ENCODE measurements at places on chromosomes 2 and 18.
A peak's percentile ranks its signal among the peaks of the same experiment; 100 is the strongest.

DNA sequence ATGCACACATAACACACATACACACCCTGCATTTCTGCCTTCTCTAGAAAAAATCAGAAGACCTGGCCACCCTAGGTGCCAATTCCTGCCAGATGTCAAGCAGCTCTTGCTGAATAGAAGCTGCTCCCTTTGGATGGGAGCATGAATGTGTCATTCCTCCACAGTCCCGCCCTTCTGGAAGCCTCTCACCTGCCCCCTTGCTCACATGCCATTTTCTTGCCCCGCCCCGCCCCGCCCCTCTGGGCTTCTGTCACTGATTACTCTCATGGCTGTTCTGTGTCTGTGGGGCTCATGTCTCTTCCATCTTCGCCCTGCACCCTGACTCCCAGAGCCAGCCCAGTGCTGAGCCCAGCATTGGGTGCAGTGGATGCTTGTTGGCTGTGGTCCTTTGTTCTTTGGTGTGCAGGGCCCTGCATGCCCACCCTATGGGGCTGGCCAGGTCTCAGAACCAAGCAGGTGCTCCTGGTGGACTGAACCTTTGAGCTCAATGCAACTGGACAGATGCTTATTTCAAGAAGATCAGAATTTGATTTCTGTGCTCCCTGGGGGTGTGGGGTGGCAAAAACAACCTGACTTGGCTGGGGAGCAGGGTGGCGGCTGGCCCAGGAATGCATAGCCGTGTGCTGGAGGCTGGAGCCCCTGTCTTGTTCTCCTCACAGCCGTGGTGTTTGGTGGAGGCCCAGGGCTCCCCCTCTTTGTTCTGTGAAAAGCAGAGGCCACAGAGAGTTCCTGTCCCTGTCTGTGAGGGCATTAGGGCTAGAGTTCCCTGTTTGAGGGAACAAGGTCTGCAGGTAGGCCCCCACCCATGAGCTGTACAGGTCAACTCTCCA, 140.6 kb upstream of the GLI2 start:
- no peak for DNase-seq

GRCh38 chr2:188158337-188159100, 133.2 kb upstream of the GULP1 start:
- no peak for DNase-seq

- no peak for DNase-seq
These were observed 525.5 kb upstream of the CHAC2 start for GRCh38 chr2:53242090-53242489.

- DNase-seq, result no peak
These were observed 44.0 kb downstream of the CYP26B1 start for GRCh38 chr2:72103690-72104089.

- DNase-seq, result no peak
These were observed 228.6 kb upstream of the STK17B start for GRCh38 chr2:196399722-196400691.

GRCh38 chr2:110101280-110101844, 14.3 kb downstream of the MALL start:
- DNase-seq, result no peak

DNA sequence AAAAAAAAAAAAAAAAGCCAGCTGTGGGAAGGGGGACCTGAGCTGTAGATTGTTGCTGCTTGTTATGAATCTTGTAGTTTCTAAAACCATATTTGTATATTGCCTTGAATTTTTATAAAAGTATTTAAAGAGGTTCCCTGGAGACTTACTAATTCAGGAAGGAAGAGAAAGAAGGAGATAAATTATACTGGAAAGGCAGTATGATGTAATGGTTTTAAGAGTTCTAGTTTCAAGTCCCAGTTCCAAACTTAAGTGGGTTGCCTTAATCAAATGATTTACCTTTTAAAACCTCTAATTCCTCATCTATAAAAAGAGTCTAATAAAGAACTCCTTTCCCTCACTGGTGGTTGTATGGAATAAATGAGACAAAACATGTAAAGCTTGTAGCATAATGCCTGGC, 62.2 kb downstream of the PTRHD1 start:
- DNase-seq, result no peak

GRCh38 chr2:146908776-146909175, 936.1 kb upstream of the ACVR2A start:
- DNase-seq, result no peak

- DNase-seq, result no peak
These were observed 103.2 kb downstream of the KLHL14 start for GRCh38 chr18:32669549-32670165.

DNA sequence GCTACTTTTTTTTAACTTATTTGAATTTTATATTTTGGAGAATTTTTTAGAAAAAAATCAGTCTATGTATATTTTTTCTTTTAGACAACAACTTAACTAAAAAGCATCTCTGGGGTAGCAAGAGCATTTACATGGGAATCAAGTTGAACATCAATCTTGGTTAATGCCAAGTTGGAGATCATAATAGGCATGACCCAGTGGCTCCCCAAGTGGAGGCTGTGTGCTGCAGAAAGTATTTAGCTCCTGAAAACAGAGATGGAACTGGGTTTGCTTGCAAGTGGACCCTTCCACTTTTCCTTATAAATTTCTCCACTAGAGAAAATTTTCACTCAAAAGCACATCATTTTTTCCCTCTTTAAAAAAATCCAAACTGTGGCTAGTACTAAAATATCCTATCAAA, 23.9 kb upstream of the CAVIN2 start:
- DNase-seq, result no peak

DNA sequence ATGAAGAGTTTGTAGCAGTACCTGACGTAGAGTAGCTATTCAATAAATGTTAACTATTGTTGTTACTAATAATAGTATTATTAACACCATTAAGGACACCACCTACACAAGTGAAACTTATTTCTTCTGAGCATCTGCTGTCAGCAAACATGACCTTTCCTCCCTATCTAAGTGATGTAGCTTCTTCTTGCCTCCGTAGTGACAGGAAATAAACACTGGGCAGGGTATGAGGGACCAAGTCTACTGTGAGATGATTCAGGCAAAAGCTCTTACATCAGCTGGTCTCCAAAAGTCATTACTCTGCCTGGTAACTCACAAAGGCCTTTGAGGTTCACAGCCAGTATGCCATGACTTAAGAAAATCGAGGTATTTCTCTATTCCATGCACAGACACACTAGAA, 750.5 kb downstream of the CPS1 start:
- DNase-seq, result no peak

- DNase-seq, result no peak
These were observed 103.3 kb downstream of the TMEFF2 start for GRCh38 chr2:192091476-192091875.

DNA sequence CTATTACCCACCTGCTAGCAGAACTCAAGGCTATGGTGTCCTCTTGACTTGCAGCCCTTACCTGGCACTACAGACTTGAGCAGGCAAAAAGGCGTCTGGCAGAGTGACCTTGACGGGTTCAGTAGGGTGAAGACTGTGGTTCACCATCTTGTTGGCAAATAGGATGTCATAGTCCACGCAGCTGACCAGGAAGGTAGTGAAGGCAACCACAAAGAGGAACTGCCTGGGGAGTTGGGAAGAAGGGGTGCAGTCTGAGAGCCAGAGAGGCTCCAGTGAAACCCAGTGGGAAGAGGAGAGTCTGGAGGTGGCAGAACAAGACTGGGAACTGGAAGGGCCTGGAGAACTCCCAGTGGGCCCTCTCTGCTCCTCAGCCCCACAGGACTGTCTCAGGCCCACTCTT, 4.1 kb downstream of the ATG9A start:
- DNase-seq, result no peak

DNA sequence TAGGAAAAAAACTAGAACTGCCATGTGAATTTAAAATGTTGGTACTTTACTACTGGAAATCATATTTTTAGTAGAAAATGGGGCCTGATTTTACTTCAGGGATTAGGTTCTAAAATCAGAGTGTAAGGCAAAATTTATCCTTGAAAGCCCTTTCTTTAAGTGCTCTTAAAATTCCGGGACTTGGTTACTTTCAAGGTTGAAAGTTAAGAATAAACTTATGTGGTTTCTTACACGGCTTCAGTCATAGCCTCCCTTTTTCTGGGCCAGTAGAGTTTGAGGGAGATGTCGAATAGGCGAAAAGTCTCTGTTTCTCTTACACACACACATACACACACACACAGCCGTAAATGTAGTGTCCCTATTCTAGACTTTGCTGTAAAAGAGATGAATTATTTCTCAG, 13.1 kb downstream of the KCNE4 start:
- no peak for DNase-seq

GRCh38 chr2:150351922-150352321, 135.5 kb downstream of the RND3 start:
- DNase-seq, result no peak

DNA sequence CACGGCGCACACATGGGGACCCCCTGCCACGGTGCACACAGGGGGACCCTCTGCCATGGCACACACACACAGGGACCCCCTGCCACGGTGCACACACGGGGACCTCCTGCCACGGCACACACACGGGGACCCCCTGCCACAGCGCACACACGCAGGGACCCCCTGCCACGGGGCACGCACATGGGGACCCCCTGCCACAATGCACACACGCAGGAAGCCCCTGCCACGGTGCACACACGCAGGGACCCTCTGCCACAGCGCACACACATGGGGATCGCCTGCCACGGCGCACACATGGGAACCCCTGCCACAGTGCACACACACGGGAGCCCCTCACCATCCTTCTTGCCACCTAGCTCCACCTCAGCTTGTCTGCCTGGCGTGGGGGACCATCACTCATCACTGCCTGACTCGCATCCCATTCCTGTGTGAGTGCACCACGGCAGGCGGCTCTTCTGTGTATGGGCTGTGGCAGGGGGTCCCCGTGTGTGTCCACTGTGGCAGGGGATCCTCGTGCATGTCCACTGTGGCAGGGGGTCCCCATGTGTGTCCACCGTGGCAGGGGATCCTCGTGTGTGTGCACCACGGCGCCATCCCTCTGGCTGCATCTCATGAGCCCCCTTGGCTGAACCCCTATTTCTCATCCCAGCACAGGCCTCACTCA, 206.7 kb downstream of the EIPR1 start:
- DNase-seq, result no peak

- DNase-seq, result no peak
These were observed 28.1 kb downstream of the EPAS1 start for GRCh38 chr2:46325182-46325928.

DNA sequence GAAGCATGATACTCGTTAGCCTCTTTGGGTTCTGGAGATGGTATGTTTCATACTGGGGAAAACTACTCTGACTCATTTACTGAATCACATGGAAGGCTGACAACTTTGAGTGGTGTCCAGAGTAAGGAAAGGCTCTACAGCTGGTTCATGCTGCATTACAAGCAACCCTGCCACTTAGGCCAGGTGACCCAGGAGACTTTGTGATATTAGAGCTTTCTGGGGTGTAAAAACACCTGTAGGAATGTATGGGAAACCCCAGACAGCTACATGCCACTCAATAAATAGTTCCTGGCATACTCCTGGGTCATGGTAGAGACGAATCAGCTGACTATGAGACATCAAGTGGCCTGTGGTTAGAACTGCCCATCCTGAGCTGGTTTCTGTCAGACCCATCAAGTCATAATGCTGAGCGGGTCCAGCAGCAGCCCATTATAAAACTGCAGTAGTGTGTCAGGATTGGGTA, 21.3 kb upstream of the TCF7L1 start:
- DNase-seq, result no peak

- DNase-seq, result no peak
These were observed 15.2 kb upstream of the CCDC74B start for GRCh38 chr2:130160131-130160530.

- no peak for DNase-seq
These were observed 107.0 kb downstream of the MGAT5 start for GRCh38 chr2:134360745-134361487.

GRCh38 chr18:45690975-45691815, 32.8 kb upstream of the SLC14A1 start:
- DNase-seq, result peak; percentile 64

- DNase-seq, result no peak
These were observed 145.7 kb upstream of the GLI2 start for GRCh38 chr2:120589771-120590608.

- peak; percentile 46 for DNase-seq
These were observed 7.6 kb upstream of the CHRNA1 start for GRCh38 chr2:174771631-174772471.

DNA sequence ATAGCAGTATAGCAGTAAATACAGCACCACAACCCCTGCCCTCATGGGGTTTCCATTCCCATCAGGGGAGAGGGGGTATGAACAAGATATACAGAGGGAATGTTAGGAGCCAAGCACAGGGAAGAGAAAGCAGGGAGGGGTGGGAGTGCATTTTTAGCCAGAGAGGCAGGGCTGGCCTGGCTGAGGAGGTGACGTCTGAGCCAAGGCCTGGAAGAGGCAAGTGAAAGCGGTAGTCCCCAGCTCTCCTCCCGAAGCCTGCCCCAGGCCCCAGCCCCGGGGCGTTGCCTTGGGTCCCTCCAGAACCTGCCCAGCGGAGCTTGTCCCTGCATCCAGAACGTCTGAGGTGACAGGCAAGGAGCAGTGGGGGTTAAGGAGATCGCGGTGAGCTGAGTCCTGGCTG, 45.1 kb upstream of the FOSL2 start:
- DNase-seq, result no peak

DNA sequence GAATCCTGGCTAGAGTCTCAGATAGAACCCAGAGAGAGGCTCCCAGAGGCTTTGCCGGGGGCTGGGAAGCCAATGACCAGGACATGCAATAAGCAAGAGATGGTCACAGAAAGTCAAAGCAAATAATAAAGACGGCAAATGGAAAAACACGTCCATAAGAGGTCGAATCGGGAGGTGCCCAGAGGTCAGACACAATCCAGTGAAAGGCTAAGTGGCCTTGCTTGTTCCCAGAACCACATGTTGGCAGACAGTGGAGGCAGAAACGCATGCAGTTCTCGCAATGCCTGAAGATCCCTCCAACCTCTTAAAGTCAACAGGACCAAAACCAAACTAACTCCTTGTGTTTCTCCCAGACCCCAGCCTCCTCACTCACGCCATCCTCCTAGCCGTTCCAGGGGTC, 3.0 kb downstream of the CYB5A start:
- no peak for DNase-seq

DNA sequence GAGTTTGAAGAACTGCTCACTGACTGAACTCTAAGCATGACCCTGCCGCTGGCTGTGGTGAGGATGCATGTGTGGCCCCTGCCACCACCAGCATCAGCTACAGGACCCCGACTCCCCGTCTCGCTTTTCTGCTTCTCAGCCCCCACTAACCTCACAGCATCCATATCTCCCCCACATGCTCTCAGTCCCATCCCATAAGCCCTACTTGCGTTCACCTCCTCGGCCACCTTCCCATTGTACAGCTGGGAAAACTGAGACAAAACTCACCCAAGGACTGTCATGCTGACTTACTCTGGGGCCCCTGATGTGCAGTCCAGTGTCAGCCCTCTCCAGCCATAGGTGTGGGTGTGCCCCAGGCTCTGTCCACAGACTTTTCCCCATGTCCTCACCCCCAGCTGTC, 104.2 kb upstream of the SH3BP4 start:
- no peak for DNase-seq
